C1 segment of cervical spinal cord (tissue), 14 donors: ENCODE measurements at places on chromosomes 2 and 18.
A peak's percentile ranks its signal among the peaks of the same experiment; 100 is the strongest.

DNA sequence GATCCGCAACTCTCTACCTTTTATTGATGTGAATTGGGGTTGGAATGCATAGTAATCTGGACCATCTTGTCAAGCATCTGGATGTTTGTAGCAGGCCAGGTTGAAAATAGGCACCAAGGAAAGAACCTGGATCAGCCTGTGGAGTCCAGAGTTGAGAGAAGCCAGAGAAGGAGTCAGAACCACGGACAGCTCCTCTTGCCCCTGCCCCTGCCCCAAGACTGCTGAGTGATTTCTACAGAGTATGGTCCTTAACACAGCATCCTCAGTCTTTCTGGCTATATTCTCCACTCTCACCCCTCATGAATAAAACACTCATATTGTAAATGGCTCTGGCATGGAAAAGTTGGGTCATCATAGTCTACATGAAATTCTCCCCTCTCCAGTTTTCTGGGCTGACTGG, 154.6 kb downstream of the LOXHD1 start:
- no peak for DNase-seq

DNA sequence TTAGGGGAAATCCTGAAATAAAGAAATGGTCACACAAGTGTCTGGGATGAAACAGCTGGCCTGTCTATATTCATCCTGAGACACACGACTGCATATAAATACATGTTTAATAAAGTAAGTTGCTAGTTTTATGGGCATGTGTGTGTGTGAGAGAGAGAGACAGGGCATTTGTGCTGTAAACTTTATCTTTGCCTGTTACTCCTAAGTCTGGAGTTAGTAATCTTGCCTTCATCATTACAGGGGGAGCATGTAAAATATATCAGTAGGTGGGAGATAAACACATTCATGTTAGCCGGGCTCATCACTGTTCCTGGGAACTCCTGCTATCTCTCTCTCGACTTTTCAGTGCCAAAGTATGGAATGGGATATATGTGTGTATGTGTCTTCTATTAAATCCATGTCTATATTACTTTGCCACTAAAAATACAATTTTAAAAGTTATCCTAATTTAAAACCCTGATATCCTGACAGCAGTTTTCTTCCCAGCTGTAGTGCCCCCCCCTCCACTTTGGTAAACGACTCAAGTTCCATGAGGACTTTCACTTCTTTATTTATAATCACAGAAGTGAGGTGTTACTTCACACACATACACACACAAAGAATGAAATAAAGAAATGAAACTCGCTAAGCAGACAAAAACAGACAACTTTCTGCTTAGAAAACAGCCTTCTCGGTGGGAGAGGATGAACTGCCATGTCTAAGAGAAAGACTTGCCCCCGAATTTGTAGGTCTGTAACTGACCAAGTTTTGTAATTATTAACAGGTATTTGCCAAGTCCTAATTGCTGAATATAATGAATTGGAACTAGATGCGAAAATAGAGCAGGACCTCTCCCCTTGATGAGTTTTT, 947 bp downstream of the ZEB2 start:
- no peak for DNase-seq

DNA sequence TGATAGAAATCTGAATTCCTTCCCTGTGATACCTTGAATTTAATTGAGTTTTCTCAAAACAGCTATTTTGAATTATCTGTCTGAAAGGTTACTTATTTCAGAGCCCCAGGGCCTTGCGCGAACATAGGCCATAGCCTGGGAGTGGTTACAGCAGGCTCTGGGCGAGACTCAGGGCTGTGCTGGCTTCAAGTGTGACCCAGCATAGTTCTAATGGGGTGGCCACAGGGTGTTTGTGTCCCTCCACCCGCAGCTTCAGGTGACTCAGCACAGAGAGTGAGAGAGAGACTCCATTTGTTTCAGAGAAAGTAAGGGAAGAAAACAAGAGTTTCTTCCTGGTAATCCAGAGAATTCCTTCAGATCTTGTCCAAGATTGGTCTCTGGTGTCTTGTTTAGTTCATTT, 137.9 kb upstream of the POU3F3 start:
- no peak for DNase-seq

DNA sequence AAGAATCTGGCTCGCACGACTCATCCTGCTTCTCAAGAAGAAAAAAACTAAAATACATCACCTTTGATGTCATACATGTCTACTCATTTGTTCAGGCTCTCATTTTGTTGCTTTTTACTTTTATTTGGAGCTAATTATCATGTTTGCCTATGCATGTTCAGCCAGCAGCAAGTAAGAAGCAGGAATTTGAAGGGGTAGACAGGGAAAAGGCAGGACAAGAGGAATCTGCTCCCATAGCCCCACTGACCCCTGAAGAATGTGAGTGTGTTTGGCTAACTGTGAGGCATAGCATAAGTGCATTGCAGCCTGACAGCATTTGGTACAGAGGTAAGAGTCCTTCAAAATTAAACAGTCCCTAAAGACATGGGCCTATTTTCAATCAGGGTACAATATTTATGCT, 72.7 kb downstream of the NYAP2 start:
- no peak for DNase-seq

DNA sequence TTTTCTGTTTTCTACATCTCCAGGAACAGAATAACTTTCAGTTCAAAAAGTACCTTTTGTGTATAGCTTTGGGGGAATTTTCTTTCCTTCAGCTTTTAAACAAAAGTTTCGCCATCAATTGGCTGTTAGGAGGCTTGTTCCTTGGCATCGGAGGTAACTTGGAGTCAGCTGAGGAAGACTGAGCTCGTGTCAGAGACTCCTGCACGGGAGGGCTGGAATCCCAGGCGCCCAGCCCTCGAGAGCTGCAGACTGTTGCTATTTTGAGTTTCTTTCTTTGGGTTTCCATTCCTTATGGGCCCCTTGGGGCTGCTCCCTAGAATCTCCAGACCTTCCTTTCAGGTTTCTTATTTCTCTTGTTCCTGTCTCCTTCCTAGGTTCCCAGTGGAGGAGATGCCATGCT, 8.1 kb downstream of the EMILIN2 start:
- DNase-seq, result no peak

DNA sequence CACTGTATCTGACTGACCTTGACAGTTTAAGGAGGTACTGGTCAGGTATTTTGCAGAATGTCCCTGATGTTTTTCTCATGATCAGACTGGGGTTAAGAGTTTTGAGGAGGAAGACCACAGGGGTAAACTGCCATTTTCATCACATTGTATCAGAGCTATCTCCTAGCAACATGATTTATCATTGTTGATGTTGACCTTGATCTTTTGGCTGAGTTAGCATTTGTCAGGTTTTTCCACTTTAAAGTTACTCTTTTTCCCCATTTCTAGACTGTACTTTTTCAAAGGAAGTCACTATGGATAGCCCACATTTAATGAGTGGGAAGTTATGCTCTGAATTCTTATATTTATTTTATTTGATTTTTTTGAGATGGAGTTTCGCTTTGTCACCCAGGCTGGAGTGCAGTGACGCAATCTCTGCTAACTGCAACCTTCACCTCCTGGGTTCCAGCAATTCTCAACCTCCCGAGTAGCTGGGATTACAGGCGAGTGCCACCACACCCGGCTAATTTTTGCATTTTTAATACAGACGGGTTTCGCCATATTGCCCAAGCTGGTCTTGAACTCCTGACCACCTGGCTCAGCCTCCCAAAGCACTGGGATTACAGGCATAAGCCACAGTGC, 17.7 kb upstream of the SLC39A10 start:
- no peak for DNase-seq

GRCh38 chr2:179036353-179036905, 13.5 kb downstream of the CCDC141 start:
- no peak for DNase-seq

DNA sequence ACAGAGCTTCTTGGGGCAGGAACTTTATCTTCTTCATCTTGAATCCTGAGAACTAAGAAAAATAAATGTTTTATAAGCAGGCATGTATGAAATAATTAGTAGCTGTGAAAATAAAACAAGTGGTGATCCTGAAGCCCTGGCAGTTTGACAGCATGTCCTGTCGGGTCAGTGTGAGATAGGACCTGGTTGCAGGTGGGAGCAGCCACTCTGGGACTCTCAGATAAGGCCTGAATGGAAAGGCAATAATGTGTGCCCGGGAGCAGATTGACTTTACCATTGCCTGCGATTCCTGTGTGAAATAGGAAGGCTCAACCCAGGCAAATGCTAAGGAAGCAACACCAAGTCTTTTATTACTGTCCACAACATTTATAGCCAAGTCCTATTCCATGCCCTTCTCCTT, 132.4 kb downstream of the LYPD6B start:
- DNase-seq, result no peak

DNA sequence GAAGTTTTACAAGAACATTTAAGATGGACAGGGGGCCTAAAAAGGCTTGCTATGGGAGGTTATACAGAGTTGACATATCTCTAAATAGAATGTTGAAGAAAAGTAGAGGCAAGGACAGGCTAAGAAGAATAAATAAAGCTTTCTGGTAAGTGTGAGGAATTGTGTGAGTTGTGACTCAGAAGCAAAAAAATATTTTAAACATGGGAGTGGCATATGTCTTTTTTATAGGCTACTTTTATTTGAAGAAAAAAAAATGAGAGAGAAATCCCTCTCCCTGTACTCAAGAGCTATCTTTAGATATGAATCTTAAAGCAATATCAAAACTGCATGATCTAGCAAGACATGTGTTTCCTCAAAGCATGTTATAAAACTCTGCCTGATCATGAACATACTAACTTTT, 41.1 kb downstream of the RAB3GAP1 start:
- no peak for DNase-seq

- DNase-seq, result no peak
Observed at GRCh38 chr2:133810559-133810958, 242.3 kb upstream of the NCKAP5 start.

DNA sequence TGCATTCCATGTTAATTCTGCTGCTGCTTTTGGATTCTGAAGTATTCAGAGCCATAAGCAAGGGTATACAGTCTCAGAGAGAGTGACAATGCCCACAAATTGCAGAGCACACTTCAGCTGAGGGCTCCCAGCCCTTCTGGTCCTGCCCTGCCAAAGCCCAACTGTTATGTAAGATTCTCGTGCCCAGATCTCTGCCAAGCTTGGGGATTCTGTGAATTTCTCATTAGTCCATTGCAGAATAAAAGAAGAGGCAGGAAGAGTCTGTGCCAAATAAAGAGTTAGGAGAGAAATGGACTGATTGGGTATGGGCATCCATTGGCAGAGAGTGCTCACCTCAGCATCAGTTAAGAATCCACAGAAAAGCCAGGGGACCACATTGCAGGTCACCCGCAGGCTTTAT, 112.0 kb upstream of the PNPT1 start:
- no peak for DNase-seq

GRCh38 chr2:190121971-190122370, 59.4 kb upstream of the MSTN start:
- no peak for DNase-seq

DNA sequence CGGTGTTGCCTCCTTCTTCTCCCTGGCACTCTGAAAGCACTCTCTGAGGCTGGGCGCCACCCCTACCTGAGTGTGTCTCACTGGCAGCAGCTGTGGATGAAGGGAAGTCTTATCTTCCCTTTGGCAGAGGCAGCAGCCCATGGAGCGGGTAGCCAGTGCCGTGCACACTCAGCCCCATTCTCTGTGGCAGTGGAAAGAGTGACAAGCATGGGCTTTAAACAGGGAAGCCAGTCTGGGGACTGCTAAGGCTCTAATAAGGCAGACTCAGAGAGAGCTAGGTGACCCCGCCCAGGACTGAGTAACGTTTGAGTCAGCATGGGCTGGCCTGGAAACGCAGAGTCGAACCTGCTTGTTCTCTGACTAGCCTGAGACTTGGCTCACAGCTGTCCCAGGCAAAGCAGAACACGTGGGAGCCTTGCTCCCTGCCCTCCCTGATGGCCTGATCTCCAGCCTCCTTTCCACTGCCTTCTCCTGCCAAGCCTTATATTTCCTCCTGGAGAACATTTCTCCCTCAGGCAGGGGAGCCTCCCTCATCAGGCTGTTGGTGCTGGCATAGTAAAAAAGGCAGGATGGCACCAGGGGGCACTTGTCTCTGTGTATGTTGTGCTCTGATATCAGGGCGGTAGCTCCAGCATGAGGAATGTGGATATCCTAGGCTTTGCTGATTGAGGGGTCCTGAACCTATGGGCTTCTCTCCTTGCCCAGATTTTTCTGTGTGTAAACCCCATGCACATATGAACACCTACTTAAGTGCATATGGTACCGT, 93.9 kb upstream of the LGALSL start:
- no peak for DNase-seq

- no peak for DNase-seq
Observed at GRCh38 chr2:222806526-222807137, 54.2 kb upstream of the ACSL3 start.

GRCh38 chr2:196809260-196809659, at the start of gene C2orf66:
TSS of gene C2orf66 (minus strand) at chr2:196809355. CDS start at chr2:196809336, 19 bp downstream.
- DNase-seq, result no peak

DNA sequence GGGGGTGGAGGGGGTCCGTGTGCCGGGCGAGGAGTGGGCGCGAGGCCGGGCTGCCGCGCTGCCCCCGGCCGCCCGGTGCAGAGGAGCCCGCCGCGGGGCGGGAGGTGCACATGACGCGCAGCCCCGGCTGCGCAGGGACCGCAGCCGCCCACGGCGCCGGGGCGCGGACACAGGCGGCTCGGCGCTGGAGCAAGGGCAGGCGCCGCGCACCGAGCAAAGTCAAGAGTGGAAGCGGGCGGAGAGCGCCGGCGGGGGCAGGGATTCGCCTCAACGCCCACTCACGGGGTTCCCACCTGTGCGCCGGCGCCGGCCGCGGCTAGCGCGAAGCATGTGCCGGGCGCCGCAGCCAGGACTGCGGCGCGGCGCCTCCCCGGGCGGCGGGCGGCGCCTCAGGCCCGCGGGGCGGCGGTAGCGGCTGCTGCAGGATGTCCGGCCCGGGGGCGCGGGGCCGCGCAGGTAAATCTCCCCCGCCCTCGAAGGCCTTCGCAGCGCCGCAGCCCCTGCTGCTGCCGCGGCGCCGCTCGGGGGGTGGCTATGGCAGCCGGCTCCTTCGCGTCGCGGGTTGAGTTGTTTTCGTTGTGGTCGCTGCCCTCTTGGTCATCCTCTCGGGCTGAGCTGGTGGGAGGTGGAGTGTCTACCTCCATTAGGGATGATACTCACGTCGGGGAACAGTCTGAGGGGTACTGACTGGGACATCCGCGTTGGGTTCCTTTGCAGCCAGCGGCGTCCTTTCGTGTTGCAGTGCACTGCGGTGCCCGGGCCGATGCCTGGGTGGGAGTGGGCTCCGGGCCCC, 216.3 kb upstream of the DTNA start:
- peak; percentile 65 for DNase-seq

GRCh38 chr2:206379886-206380285, 63.4 kb upstream of the ADAM23 start:
- no peak for DNase-seq

GRCh38 chr2:168166902-168167510, 80.4 kb downstream of the STK39 start:
- no peak for DNase-seq

- DNase-seq, result no peak
Observed at GRCh38 chr2:44793322-44793870, 148.1 kb upstream of the SIX3 start.

GRCh38 chr18:53785811-53786210, 438.7 kb downstream of the MBD2 start:
- no peak for DNase-seq

- DNase-seq, result no peak
Observed at GRCh38 chr18:79558196-79558932, 121.2 kb upstream of the CTDP1 start.
